CD4-positive, alpha-beta memory T cell (primary cell): ENCODE measurements at places on chromosomes 1 and 21. TPM values are rescaled to one million over a fixed set of nuclear protein-coding genes. Genes with fewer than 3 reads are reported as not detected.

Gene LCE1A
- not detected for total RNA-seq

Gene CITED4
- 8.1 TPM for total RNA-seq

Gene AGPAT3
- 72.4 TPM for total RNA-seq

Gene C1orf56
- total RNA-seq: 2.4 TPM

Gene AKNAD1
- total RNA-seq: not detected

Gene SLAMF1
- 59.9 TPM for total RNA-seq

Gene DIO1
- total RNA-seq: not detected

Gene LUZP1
- total RNA-seq: 24.7 TPM

Gene SETD4
- total RNA-seq: 31.0 TPM

DNA sequence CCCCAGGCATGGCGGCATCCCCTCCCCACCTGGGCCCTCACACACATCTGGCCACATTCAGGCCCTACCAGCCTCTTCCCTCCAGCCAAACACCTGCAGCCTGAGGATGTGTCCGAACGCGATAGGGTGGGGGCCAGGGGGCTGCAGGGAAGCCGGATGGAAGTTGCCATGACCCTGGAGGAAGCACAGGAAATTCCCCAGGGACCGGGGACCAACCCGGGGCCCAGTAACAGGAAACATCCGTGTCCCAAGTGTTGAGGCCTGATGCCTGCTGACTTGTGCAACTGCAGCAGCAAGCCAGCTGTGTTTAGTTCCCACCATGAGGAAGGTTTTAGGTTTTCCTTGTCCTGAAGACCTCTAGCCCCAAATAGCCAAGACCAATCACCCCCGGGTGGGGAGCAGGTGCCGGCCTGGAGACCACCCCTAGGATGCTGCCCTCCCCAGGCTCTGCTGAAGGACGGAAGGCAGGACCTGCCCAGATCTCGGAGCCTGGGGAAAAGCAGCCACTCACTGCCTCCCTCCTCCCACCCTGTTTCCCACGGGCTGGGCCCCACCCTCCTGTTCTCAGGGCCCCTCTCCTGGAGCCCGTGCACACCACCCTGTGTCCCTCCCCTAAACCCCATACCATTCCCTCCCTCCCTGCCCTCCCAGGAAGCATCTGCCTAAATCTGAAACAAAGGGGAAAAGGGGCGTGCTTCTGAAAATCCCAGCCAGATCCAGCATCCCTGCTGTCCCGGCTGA, 29.8 kb downstream of the MEGF6 start:
- no peak for DNase-seq

- peak; percentile 47 for DNase-seq
These were observed 17.1 kb upstream of the TMEM9 start for GRCh38 chr1:201171063-201172036.

GRCh38 chr1:202567738-202568137, 142.5 kb downstream of the SYT2 start:
- DNase-seq: no peak

- no peak for DNase-seq
These were observed 509.6 kb upstream of the CXADR start for GRCh38 chr21:17003258-17003615.

DNA sequence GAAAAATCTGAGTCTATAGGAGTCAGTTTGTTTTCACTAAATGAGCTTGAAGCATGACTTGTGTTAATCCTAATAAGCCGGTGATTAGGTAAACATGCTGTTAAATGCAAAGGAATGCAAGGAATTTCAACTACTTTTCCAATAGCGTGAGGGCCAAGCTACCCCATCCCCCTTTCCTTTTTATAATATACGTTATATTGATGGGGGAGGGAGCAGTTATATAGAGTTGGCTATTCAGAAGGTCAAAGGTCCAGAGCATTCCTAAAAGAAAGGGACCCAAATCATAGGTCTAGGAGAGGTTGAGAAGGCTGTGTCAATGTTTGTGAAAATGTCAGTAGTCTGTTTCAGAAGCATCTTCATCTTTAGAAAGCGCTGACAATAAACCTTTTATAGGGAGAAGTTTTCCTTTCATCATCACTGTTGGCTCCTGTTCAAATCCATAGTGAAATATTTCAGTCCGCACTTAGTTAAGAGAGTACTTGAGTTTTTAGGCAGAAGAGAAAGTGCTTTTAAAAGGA, 3.8 kb downstream of the CCN1 start:
- no peak for DNase-seq

DNA sequence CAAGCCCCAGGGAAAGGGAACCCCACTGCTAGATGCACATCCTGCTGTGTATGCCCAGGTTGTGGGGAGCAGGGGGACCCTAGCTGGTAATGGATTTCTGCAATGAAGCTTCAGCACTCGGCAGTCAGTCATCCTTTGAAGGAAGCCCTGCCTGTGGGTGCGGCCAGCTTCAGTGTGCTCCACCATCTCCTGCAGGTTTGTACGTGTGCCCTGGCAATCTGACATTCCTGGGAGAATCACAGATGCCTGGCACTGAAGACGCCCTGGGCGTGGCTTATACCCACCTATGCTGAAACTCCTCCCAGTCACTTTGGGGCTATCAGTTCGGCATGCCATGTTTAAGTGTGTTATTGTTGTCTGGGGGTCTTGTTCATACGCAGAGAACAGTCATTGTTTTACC, 6.8 kb downstream of the SPRR5 start:
- no peak for DNase-seq

DNA sequence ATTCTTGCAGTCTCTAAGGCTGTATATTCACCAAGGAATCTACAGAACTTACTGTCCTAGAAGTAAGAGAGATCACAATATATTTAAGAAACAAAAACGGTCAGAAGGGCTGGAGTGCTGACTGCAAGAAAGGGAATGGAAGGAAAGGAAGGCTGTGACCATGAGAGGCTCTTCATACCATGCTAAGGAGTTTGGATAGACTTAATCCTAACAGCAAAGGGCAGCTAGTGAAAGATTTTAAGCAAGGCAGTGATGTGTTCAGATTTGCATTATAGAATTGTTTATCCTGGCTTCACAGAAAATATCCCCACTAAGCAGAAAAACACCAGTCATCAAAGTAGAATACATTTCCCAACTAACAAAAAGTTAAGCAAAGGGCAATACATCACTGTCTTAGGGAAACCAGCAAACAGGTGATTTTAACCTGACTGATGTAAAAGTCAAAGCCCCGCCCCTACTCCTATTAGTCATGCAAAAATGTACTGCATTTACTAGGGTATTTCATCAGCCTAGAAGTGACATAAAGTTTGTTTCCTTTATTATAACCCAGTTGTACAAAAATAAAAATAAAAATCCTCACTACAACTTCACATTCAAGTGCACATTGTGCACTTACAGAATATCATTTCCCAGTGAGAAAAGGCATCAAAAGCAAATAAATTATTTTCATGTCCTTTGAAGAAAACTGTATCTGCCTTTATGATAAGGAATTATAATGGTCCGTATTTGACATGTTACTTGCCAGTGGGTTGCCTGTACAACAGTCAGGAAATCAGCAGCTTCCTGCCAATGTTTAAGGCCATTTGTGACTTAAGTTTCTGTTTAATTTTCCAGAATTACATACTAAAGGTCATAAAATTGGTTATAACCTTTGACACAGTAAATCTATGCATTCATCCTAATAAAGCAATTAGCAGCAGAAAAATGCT, 17.2 kb downstream of the JAK1 start:
- no peak for DNase-seq

DNA sequence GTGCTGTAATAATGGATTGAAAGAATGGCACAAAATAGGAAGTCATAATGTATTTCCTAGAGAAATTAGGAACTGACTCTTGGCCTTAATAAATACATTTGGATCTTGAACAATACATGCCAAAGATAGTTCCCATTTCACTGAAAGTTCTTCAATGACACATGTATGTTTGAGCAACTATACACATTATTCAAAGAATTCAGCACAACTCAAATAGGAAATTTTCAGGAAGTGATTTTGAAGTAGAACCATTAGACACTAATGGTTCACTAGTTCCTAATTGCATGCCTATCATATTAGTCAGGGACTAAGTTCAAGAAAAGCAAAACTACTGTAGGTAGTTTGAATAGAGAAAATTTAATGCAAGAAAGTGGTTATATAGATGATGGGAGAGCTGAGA, 404.7 kb downstream of the LMO4 start:
- DNase-seq: no peak

- no peak for DNase-seq
These were observed 61.8 kb downstream of the EXTL2 start for GRCh38 chr1:100832694-100833428.

DNA sequence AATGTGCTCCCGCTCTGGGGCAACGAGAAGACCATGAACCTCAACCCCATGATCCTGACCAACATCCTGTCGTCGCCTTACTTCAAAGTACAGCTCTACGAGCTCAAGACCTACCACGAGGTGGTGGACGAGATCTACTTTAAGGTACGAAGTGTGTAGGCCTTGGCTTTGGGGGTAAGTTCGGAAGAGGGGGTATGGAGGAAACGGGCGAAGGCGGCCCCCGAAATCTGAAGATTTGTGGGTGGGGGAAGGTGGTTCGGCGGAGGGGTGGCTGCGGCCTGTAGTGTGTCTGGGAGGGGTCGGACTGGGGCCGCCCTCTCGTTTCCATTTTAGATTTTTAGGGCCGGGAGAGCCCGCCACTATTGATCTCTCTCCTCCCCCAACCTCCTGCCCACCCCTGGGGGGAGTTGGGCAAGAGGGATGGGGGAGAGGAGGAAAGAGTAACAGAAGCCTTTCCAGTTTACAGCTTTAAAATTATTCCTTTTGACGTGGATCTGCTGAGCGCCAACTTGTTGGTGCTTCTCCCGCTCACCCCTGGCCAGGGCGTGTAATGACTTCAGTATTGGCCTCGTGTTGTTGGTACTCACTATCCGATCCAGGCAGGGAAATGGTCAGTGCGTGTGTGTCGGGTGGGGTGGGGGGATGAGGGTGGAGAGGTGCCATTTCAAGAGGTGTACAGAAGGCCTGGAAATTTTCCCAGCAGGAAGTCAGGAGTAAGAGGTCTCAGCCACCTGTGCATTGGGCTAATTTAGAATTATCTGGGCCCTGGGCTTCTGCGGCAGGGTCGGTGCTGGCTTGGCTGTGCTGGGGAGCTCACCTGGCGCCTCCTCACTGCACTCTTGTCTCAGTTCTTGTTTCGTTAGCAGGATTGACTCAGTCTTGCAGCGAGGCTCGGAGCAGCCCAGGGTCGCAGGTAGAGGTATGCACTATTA, 880 bp downstream of the PRPF38B start:
- DNase-seq: peak; percentile 90
